ENCODE measurements at places on chromosomes 12 and 14. TPM values are rescaled to one million over a fixed set of nuclear protein-coding genes. Genes with fewer than 3 reads are reported as not detected.

DNA sequence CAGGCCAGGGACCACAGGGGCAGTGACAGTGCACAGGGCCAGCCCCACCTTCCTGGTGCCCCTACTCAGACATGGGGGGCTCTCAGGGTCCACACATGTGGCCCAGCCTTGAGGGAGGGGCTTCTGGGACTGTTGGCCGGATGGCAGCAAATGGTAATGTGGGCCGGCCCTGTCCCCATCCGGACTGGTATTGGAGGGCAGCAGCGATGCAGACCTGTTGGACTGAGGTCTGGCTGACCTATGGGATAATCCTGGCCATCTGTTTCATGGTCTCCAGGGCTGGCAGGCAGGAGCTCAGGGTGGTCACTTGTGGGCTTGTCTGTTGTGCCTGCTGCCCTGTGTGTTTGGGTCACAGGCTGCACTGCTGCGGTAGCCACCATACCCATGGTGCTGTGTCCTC is 387.5 kb downstream of the TMEM121 start:
- DNase-seq = no peak

GRCh38 chr14:33393231-33393894 is 454.7 kb downstream of the NPAS3 start:
- no peak for DNase-seq

DNA sequence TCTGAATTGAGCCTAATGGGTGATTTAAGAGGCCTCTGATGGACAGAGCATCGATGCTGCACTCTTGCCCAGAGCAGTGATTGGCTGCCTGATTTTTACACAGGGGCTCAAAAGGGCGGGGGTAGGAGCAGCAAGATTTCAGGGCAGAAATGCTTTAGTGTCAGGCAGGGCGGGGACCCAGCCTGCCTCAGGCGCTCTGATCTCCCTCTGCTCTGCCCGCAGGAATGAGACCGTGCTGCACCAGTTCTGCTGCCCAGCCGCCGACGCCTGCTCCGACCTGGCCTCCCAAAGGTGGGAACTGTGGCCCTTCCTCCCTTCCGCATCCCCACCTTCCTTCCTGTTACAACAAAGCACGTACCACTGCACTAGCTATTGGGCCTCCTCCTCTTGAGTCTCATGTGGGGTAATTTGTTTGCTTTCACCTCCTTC is 32.4 kb downstream of the IQSEC3 start:
- DNase-seq = no peak

- DNase-seq = no peak
Observed at GRCh38 chr12:111455448-111456320, 50.0 kb downstream of the SH2B3 start.

The ATN1 gene
- total RNA-seq = 18.7 TPM

DNA sequence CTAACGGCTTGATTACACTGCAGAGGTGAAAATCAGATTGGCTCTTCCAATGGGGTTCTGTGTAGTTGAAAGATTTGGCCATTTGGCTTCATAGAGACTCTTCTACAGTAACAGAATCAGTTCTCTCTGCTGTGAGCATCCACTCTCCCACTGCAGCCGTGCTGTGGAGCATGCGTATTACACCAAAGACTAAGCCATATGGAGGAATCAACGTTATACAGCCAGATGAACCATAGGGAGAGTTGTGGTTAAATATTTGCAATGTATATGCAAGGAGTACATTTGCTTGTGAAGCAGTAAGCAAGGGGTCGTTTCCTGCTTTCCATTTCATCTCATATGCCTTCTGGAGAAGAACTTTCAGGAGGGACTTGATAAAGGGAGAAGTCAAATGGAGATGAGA is 331.1 kb upstream of the FKBP4 start:
- no peak for DNase-seq

- DNase-seq = no peak
Observed at GRCh38 chr14:36325853-36326252, 5.4 kb upstream of the MBIP start.

All from dermis blood vessel endothelial cell (primary cell).